ENCODE measurements at places on chromosomes 12 and 14.

DNA sequence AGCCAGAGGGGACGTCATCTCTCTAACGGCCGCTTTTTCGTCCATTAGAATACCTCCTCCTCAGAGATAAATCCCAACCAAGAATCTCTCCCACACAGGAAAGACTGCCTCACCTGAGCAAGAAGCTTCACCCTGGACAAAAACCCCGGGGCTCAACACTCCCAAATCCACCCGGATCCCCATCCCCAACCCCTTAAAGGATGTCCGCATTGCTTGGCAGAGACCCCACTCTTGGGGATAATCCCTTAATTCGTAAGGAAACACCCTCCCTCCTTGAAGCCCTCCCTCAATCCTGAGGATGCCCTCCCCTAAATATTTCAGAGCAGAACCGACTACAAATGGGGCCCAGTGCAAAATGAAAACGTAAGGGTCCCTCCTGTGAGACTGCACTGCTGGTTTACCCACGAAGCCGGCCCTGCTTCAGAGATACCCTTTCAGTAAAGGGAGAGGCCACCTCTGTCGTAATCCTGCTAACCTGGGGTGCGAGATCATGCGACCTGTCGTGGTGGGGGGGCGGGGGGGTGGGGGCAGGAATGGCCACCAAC is 655 bp upstream of the DYNLL1 start:
- peak overlapping the region; percentile 85 for H3K4me3 ChIP-seq
- H3K27ac ChIP-seq = peak overlapping the region; percentile 86
- DNase-seq = no peak
- H3K4me1 ChIP-seq = peaks cover 36% of the 10 kb centered on the region
- H3K36me3 ChIP-seq = peaks cover 27% of the 10 kb centered on the region
- H3K27me3 ChIP-seq = no peaks in the 10 kb centered on the region

DNA sequence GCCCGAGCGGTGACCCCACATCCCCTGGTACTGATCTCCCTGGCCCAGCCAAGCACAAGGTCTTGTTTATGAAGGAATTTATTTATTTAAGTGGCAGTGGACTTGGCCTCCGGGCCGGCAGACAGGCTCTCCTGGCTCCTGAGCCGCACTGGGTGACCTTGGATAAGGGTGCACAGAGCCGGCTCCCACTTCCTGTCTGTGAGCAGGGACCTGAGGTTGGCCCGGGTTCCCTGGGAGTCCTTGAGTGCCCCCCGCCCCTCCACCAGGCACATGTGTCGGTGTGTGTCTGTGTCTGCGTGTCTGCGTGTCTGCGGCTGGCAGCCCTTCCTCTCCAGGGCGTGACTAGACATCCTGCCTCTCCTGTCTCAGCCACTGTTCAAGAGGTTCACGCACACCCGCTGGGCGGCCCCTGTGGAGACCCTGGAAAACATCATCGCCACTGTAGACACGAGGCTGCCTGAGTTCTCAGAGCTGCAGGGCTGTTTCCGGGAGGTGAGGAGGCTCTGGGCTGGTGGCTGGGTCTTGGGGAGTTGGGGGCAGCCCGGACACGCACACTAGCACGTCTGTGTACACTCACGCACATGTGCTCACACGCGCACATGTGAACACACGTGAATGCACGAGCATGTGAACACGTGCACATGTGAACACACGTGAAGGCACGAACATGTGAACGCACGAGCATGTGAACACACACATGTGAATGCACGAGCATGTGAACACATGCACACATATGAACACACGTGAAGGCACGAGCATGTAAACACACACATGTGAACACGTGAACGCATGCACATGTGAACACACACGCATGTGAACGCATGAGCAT is 9.3 kb downstream of the TNFAIP2 start:
- no peaks in the 10 kb centered on the region for H3K4me1 ChIP-seq
- no peak overlapping the region for H3K4me3 ChIP-seq
- H3K27ac ChIP-seq = no peak overlapping the region
- H3K36me3 ChIP-seq = no peaks in the 10 kb centered on the region

DNA sequence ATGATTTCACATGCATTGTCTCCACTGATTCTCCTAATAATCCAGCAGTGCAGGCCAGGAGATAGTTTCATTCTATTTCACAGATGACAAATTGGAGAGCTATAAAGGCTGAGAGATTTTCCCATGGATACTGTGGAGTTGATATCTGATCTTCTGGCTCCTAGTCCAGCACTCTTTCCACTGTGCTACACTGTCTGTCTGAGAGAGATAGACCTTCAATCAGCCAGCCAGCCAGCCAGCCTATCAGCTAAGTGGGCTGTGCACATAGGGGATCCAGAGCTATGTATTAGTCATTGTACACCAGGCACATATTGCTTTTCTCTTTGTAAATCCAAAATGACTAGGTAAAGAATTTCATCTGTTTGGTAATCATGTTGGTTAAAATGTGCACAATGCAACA is 91.8 kb upstream of the ATP2B1 start:
- H3K36me3 ChIP-seq = no peaks in the 10 kb centered on the region
- no peak overlapping the region for H3K27ac ChIP-seq
- DNase-seq = no peak
- no peaks in the 10 kb centered on the region for H3K27me3 ChIP-seq

- no peak overlapping the region for H3K27ac ChIP-seq
- no peaks in the 10 kb centered on the region for H3K4me1 ChIP-seq
- H3K36me3 ChIP-seq = peaks cover 8% of the 10 kb centered on the region
- no peak for DNase-seq
- no peaks in the 10 kb centered on the region for H3K27me3 ChIP-seq
Observed at GRCh38 chr14:75705014-75705413, 44.0 kb downstream of the TTLL5 start.

- H3K27ac ChIP-seq = no peak overlapping the region
- no peak overlapping the region for H3K4me3 ChIP-seq
- no peaks in the 10 kb centered on the region for H3K4me1 ChIP-seq
- H3K27me3 ChIP-seq = peaks cover 3% of the 10 kb centered on the region
Observed at GRCh38 chr12:13602172-13602571, 379.2 kb downstream of the GRIN2B start.

DNA sequence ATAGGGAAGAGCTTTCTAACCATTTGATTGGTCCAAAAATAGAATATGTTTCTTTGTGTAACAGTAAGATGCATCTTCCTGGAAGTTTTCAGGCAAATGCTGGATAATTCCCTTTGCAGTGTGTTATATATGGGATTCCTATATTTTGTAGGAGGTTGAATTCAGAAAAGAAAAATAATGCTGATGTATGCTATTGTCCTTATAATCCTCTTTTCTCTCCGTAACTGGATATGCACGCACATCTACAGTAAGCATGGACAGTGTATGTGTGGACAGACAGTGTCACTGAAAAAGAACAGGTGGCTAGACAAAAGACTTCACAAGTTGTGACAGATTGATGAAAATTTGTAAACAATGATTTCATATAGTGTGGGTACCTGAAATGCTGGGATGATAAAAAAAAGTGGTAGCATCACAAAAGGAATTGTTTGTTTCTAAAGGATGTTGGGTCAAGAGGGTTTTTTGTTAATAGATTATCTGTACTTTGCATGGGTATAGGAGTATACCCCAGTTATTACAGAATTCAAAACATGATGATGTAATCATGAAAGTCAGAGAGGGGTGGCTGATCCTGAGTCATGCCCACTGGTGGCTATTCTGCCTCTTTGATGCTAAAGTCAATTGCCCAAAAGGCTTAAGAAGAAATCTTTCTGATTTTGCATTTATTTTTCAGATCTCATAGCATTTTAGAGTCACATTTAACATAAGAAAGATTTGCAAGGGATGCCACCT is 160.7 kb upstream of the TMTC1 start:
- no peak for DNase-seq
- H3K4me1 ChIP-seq = no peaks in the 10 kb centered on the region
- H3K36me3 ChIP-seq = no peaks in the 10 kb centered on the region
- no peak overlapping the region for H3K4me3 ChIP-seq

DNA sequence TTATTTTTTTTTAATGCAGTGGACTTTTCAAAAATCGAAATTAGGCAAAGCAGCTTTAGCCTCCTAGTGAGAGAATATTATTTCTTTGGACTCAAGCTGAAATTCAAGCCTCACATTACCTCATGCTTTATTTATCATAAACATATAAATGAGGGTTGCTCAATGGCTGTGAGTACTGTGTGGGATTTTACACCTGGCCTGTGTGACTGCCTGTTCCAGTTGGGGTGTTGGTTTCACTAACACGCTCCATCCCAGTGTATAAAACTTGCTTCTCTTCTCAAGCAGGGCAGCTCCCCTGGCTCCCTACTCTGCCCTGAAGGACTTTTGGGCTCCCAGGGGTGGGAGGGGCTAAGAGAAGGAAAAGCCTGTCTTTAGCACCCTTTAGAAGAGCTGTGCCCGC is 15.0 kb downstream of the ANKLE2 start:
- peaks cover 15% of the 10 kb centered on the region for H3K4me1 ChIP-seq
- no peak for DNase-seq
- peaks cover 73% of the 10 kb centered on the region for H3K36me3 ChIP-seq
- H3K4me3 ChIP-seq = no peak overlapping the region
- H3K27ac ChIP-seq = no peak overlapping the region
- no peaks in the 10 kb centered on the region for H3K27me3 ChIP-seq

DNA sequence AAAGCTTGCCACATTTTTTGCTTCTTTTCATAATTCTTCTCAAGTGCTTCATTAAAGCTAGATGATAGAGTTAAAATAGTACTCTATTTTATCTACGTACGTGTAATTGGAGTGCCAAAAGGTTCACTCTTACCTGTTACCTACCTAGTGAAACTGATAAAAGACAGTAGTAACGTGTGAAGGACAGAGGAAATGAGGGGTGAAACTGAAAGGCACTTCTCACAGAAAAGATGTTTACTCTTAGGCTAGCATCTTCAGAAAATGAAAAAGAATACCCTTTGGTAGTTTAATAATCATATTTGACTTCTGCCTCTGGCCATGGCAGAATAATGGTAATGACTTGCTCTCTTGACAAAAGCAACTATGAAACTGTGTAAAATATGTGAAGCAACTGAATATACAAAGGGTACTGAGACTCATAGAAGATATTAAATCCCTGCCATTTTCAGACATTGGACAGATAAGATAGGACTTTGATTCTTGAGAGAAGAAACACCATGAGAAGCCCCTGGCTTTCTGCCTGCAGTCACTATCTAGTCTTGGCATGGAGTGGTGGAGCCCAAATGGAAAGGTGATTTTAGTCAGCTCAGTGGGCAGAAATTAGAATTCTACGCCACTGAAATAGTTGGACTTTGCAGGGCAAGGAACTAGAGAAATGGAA is 6.3 kb upstream of the EVL start:
- H3K27ac ChIP-seq = peak overlapping the region; percentile 90
- H3K4me1 ChIP-seq = peaks cover 85% of the 10 kb centered on the region
- peak overlapping the region; percentile 62 for H3K4me3 ChIP-seq
- no peak for DNase-seq

DNA sequence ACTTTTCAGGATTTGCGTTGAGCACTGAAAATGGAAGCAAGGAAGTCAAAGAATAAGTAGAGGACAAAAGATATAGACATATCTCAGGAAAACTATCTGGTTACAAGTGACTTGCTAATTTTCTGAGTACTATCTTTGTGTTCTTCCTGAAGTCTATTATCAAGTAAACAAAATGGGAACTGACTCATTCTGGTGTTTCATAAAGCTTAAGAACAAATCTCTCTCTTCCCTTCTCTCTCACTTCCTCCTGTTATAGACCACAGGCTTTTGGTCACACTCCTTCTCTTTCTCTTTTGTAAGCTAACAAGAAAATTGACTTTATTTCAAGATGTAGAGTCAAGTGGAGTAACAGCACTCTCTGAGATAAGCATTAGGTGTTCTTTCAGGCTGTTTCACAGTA is 406.6 kb upstream of the SYT1 start:
- H3K36me3 ChIP-seq = no peaks in the 10 kb centered on the region
- H3K4me1 ChIP-seq = no peaks in the 10 kb centered on the region
- H3K4me3 ChIP-seq = no peak overlapping the region
- no peak overlapping the region for H3K27ac ChIP-seq
- no peaks in the 10 kb centered on the region for H3K27me3 ChIP-seq
- DNase-seq = no peak

DNA sequence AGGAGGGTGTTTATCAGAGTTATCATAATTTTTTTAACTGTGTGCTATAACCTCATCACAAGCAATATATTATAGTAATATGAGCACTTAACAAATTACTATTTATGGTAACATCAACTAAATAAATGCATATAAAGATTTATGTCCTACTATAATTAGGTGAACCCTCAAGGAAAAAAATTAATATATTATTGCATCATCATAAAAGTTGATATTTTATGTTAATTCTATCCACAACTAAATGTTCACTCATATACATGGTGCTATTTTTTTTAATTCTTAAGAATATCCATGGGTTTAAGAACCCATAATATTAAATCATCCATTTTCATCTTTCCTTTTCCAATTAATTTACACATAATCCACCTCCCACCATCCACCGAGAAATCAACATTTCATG is 506.0 kb upstream of the USP15 start:
- no peaks in the 10 kb centered on the region for H3K4me1 ChIP-seq
- no peak overlapping the region for H3K27ac ChIP-seq
- no peaks in the 10 kb centered on the region for H3K36me3 ChIP-seq
- no peak for DNase-seq
- H3K4me3 ChIP-seq = no peak overlapping the region

DNA sequence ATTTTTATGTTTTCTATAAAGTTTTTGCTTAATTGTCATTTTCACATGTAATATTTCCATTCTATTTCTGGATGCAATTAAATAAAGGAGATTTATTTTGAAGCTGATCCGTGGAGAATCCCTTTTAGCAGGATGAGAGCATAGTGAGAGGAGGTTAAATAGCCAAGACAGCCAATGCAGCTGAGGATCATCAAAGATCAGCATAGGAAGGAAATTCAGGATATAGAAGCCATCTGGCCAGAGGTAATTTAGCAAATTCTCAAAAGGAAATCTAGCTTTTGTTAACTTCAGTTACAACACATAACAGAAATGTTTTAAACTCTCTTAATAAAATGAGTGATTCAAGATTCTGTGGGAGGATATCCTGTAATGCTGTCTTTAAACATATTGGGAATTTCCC is 122.8 kb upstream of the PDE3A start:
- no peak overlapping the region for H3K4me3 ChIP-seq
- H3K36me3 ChIP-seq = no peaks in the 10 kb centered on the region
- no peak for DNase-seq
- no peaks in the 10 kb centered on the region for H3K27me3 ChIP-seq

- no peak overlapping the region for H3K27ac ChIP-seq
- no peaks in the 10 kb centered on the region for H3K4me1 ChIP-seq
- peak; percentile 3 for DNase-seq
- no peaks in the 10 kb centered on the region for H3K36me3 ChIP-seq
- no peak overlapping the region for H3K4me3 ChIP-seq
Observed at GRCh38 chr12:52521175-52521567, 977 bp upstream of the KRT5 start.
